ENCODE measurements at places on chromosomes 4 and X.

DNA sequence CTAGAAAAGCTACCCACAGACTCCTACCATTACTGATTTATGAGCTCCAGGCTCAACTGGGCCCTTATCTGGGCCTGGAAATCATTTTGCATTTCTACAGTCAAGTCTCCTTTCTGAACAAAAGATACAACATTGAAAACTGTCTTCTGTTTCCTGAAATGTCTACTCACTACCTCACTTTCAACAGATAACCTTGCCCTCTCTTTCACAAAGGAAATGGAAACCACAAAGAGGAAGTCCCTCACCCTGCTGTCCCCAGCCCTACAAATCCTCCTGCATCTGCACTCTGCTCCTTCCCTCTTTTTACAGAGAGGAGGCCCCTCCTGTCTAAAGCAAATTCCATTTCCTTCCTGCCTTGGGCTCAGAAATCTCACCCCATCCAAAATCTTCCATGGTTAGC is 24.8 kb upstream of the CYBB start:
- DNase-seq, result no peak

GRCh38 chr4:151567056-151567455 is 158.1 kb downstream of the FHIP1A start:
- no peak for DNase-seq

GRCh38 chr4:32417113-32417704 is 1697.0 kb downstream of the PCDH7 start:
- DNase-seq, result no peak

- no peak for DNase-seq
Observed at GRCh38 chrX:68375803-68376202, 57.5 kb downstream of the OPHN1 start.

- DNase-seq, result peak; percentile 53
Observed at GRCh38 chrX:94831364-94831763, 1157.4 kb downstream of the FAM133A start.

- DNase-seq, result no peak
Observed at GRCh38 chr4:55122235-55122634, 3.2 kb downstream of the KDR start.

GRCh38 chr4:1512738-1513660 is 106.8 kb upstream of the NKX1-1 start:
- no peak for DNase-seq

DNA sequence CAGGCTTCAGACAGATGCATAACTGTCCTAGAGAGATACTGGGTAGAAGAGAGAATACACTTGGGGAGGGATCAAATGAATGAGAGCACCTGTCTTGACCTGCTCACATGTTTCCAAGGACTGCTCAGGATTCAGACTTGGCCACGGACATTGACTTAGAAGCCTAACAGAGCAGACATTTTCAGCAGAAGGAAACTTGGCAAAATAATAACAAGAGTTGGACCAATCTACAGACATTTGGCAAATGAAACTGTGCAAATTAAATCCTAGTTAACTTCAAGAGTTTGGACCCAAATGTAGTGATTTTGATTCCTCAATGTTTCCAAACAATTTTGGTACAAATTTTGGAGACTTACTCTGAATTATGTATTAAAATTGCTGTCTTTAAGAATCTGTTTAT is 223.9 kb downstream of the CAMK2D start:
- DNase-seq, result no peak

- no peak for DNase-seq
Observed at GRCh38 chrX:12210196-12210815, 72.0 kb downstream of the FRMPD4 start.

GRCh38 chr4:60682901-60683300 is 517.2 kb upstream of the ADGRL3 start:
- DNase-seq, result no peak

GRCh38 chr4:176001151-176002006 is 64.3 kb upstream of the WDR17 start:
- peak; percentile 43 for DNase-seq

DNA sequence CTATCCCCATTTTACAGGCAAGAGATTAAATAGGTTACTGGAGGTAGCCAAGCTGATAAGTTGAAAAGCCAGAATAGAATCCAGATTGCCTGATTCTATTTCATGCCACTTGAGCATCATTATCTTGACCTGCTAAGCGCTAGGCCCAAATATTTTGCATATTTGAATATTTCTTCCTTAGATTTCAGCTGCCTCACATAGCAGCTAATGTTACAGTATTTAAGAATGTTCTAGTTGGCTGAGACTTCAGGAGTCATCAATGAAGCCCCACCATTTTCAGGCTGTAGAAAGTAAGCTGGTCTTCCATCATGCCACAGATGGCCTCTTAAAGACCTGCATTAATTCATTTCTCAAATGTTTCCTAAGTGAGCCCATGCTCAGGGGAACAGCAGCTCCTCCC is 121.4 kb downstream of the SHROOM3 start:
- DNase-seq, result no peak

DNA sequence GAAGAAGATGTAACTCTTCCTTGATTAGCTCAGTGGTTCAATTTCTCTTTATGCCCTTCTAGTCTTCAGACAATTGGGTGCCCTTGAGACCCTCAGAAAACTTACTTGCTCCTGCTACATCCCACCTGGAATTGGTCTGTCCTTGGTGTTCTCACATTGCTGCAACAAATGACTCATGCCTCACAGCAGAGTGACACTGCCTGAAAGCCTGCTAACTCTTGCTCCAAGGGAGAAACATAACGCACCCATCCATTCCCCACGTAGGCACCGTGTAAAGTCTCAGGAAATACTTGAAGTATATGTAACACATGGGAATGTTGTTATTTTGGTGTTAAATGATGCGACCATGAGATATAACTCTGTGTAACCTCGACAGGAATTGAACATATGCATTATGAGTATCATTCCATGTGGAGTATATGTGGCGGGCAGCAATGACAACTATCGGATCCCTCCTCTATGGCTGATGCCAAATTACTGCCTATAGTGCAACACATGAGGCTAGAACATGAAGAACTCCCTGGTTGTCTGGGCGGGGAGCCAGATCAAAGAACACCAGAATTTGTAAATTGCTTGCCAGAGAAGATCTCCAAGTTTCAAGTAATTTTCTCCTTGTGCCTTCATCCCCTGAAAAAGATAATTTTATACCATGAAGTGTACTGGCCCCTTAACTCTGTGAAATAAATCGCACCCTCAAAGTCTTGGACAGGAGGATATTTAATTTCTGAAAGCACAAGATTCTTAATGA is 231.3 kb upstream of the STK26 start:
- DNase-seq, result no peak

GRCh38 chr4:8110071-8110986 is 48.3 kb downstream of the ABLIM2 start:
- DNase-seq, result no peak

- no peak for DNase-seq
Observed at GRCh38 chr4:24312261-24312913, 272.0 kb downstream of the DHX15 start.

DNA sequence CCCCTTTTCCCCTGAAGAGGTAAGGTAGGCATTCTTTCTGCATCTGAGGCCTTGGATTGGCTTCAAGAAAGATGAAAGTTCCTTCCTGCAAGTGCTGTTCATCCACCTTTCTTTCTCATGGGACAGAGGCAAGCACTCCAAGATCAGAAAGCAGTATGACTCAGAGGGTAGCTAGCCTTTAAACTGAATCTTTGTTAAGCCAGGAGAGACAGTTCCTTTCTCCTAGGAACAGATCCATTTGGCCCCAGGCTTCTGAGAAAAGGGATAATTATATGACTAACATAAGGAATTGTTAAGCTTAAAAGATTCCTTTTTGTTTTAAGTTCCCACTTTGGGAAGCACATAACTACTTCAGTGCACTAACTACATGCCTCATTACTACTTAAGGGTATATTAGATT is 192.0 kb downstream of the PPP3CA start:
- no peak for DNase-seq

- no peak for DNase-seq
Observed at GRCh38 chrX:22534643-22535042, 261.9 kb downstream of the CBLL2 start.

- peak; percentile 8 for DNase-seq
Observed at GRCh38 chrX:118548841-118549240, 53.2 kb downstream of the DOCK11 start.

DNA sequence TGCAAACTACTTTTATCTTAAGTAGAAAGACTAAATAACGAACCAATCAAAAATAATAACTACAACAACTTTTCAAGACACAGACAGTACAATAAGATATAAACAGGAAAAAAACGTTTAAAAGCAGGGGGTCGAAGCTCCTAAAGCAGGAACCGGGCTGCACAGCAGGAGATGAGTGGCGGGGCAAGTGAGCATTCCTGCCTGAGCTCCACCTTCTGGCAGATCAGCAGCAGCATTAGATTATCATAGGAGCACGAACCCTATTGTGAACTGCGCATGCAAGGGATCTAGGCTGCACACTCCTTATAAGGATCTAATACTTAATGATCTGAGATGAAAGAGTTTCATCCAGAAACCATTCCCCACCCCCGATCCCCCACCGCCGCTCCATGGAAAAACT is 146.2 kb downstream of the TEX11 start:
- no peak for DNase-seq

GRCh38 chr4:173333658-173334084 is 487 bp downstream of the HMGB2 start:
- DNase-seq, result peak; percentile 27

DNA sequence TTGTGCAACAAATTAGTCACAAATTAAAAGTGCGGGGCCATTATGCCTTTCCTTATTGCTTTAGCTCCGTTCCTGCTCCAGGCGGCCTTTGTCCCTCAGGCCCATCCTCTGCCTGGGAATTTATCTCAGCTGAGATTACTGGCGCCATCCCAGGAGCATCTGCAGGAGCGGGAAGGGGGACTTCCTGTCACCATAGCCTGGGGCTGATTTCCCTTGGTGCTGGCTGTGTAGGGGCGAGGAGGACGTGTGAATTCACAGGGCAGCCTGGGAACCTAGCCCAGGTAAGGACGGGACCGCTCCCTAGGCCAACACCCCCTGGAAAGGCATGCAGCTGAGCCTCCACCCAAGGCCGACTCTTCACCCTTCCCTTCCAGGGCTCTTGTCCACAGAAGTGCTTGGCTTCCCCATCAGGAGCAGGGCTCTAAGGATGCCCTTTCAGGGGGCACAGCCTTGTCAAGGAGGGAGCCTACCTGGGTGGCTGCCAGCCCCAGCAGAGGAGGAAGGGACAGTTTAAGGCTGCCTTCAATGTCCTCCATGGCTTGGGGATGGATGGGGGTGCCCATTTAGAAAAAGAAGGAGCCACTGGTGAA is 72.6 kb upstream of the NKX1-1 start:
- no peak for DNase-seq

DNA sequence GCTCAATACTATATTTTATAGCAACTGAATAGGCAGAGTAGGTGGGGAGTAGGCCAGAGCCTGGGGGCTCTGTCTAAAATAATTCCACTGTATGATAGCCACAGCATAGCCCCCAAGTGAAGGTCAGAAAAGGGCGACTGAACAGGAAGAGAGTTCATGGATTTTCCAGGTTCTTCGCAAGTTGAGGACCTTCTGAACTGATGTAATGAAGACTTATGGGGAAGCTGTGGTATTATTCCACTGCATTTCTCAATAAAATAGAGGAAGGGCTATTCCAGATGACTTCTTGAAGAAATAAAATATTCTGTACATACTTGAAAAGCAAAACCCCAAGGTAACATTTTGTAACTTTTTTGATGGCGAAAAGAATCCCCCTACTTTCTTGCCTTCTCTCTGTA is 231.4 kb upstream of the GPC4 start:
- DNase-seq, result no peak

DNA sequence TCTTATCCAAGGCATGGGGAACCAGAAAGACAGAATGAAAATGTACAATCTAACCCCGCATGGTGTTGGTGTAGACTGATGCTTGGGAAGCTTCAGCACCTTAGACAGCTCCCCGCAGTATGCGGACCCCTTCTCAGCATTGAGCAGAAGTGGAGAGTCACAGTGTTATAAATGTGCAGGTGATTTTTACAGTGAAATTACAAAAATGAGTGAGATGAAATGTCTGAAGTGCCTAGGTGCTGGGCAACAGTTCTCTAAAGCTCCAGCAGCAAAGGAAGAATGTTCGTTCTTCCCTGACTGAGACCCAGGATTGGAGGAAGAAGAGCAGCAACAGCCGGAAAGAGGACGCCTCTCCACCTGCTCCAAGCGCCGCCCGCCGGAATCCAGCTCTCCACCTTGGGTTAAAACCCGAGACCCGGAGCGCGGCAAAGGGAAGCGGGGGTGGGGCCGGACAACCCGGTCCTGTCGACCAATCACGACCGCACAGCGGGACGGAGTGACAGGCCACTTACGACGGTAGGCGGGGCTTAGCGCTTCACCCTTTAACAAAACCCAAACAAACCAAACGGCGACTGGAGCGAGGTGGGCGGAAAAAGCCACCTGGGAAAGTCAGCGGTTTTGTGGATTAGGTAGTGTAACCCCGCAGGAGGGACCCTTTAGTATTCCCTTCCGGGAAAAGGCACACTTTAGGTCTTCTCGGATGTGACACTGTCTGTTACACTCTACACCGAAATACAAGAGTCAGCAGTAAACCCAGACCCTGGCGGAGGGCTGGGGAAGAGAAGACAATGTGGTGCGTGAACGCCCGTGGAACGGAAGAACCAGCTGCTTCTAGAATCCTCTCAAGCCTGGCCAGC is at the start of gene GLRA3:
Gene GLRA3, minus strand, starts transcription at position 403 of the 857 bp plus-strand sequence. CDS start 436 bp downstream, outside the sequence.
- peak; percentile 84 for DNase-seq

GRCh38 chrX:15143050-15143824 is 126.6 kb downstream of the ASB9 start:
- peak; percentile 57 for DNase-seq

GRCh38 chr4:81745050-81745449 is 273.3 kb upstream of the RASGEF1B start:
- peak; percentile 49 for DNase-seq

- DNase-seq, result no peak
Observed at GRCh38 chr4:128866269-128866668, 56.8 kb downstream of the JADE1 start.

GRCh38 chr4:164894702-164895101 is 17.7 kb downstream of the APELA start:
- no peak for DNase-seq

GRCh38 chr4:85733798-85734197 is 258.8 kb downstream of the ARHGAP24 start:
- DNase-seq, result no peak

- no peak for DNase-seq
Observed at GRCh38 chrX:38192007-38192810, 28.5 kb downstream of the SRPX start.

GRCh38 chr4:83855044-83855443 is 319.1 kb downstream of the GPAT3 start:
- DNase-seq, result no peak

DNA sequence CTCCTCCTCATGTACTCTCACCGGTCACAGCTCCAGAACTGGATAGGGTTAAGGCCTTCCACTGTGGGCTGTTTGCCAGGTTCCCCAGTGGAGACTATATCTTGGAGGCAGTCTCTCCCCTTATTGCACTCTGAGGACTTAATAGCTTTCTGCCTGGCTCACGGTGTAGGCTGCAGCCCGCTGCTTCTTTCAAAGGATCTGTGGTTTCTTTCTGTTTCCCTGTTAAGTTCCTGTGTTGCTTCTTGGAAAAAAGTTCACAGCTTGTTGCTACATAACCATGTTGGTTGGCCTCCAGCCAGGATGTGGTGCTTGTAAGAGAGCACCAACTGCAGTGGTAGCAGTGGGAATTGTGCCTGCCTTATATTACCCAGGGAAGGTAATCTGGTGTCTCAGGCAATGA is 24.9 kb upstream of the ZDHHC15 start:
- peak; percentile 43 for DNase-seq

- DNase-seq, result no peak
Observed at GRCh38 chr4:123412700-123413512, 16.3 kb downstream of the SPRY1 start.

GRCh38 chr4:181618896-181619295 is 624.3 kb upstream of the TENM3 start:
- DNase-seq, result no peak

GRCh38 chr4:154049457-154050181 is 260.7 kb upstream of the SFRP2 start:
- no peak for DNase-seq
